ENCODE measurements at places on chromosomes 3 and 15.

- peak within 1 kb of the TSS; percentile 76 for H3K4me3 ChIP-seq
- H3K27ac ChIP-seq, result peak within 1 kb of the TSS; percentile 54
- no peaks in the 10 kb centered on the region for H3K27me3 ChIP-seq
- DNase-seq, result no peak
- peaks cover 6% of the 10 kb centered on the region for H3K36me3 ChIP-seq
These were observed at the start of gene SHF for GRCh38 chr15:45187894-45188830. Gene SHF, minus strand, starts transcription at chr15:45187966. Its CDS starts 15 bp downstream, at chr15:45187951.

- H3K4me1 ChIP-seq, result peaks cover 5% of the 10 kb centered on the region
- no peak overlapping the region for H3K4me3 ChIP-seq
- H3K36me3 ChIP-seq, result peaks cover 6% of the 10 kb centered on the region
- H3K27me3 ChIP-seq, result no peaks in the 10 kb centered on the region
These were observed 36.3 kb upstream of the MEX3B start for GRCh38 chr15:82081914-82082762.

GRCh38 chr15:74318376-74319137, 48.9 kb downstream of the CYP11A1 start:
- peaks cover 8% of the 10 kb centered on the region for H3K27me3 ChIP-seq
- no peak for DNase-seq
- H3K36me3 ChIP-seq, result no peaks in the 10 kb centered on the region
- H3K4me1 ChIP-seq, result no peaks in the 10 kb centered on the region
- H3K4me3 ChIP-seq, result no peak overlapping the region

DNA sequence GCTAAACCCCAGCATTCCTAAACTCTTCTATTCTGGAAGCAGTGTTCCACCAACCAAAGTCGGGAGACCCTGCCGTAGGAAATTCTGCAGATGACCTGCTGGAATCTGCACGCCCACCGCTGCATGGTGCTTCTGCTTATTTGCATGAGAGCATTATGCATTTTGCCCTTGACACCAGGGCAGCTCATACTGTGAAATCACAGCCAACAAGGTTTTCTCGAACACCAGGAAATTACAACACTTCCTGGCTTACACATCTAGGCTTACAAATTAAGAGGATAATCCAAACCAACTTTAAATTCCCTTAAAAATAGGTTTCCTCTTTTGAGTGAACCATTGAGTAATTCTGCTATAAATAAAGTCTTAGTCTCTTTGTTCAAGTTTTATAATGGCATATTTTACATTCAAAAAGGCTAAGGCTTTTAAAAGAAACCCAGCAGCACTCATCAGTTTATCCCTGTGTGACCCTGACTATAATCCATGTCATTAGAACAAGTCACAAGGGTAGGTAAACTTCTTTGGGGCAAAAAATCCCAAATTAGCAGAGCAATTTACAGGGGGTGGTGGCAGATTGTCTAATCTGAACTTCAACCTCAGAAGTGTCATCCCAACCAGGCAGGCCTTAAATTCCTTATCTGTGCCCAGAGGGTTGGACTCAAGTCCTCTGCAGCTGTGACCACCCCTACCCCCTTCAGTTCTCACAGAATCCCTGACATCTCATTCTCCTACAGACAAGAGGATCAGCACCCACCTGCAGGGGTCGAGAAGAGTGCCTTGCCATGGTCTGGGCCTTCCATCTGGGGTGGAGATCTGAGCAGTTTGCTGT, 33.5 kb upstream of the RBP1 start:
- DNase-seq, result peak; percentile 44
- H3K4me1 ChIP-seq, result no peaks in the 10 kb centered on the region
- H3K27ac ChIP-seq, result no peak overlapping the region
- H3K27me3 ChIP-seq, result no peaks in the 10 kb centered on the region

DNA sequence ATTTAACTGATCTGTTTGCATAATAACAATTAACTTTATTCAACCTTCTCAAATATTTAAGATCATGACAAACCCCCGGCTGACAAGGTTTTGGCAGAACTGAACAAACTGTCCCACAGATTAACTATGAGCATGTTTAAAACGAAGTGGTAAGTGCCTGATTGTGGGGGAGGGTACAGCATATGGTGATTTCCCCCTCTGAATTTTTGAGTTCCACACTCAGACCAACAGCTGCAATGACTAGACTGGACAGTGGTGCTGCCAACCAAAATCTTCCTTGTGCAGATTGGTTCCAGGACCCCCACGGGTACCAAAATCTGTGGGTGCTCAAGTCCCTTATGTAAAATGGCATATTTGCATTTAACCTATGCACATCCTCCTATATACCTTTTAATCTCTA, 449.5 kb downstream of the SHQ1 start:
- no peaks in the 10 kb centered on the region for H3K36me3 ChIP-seq
- no peak for DNase-seq
- H3K4me3 ChIP-seq, result no peak overlapping the region
- no peaks in the 10 kb centered on the region for H3K27me3 ChIP-seq

DNA sequence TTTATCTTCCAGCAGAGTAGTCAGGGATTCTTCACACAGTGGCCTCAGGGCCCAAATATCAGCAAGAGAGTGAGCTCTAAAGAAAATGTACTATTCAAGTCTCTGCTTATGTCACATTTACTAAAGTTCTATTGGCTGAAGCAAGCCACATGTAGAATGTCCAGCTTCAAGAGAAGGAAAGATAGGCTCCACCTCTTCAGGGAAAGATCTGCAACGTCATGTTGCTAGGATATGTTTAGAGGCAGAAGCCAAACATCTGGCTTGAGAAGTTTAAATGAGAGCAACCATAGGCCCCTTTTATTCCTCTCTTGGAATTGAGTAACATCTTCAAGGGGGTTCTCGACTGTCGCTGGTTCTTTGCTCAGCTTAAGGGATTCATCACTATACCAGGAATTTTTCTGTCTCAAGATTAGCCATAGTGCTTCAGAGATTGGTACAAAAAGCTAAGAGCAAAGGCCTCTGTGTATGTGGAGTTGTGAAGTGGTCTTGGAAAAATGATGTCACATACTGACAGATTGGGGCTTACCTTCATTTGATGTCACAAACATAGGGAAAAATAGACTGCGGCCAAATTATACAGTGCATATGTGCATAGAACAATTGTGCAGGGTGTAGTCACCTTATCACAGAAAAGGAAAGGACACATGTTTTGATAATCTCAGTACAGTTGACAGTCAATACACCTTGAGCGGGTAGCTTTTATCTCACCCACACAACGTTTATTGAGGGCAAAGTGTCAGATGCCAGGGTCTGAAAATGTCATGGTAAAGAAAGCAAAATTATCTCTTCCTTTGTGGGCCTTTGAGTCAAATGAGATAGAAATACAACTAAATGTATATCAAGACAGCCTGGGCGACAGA, 11.3 kb upstream of the THRB start:
- peaks cover 13% of the 10 kb centered on the region for H3K4me1 ChIP-seq
- no peaks in the 10 kb centered on the region for H3K27me3 ChIP-seq
- no peaks in the 10 kb centered on the region for H3K36me3 ChIP-seq

- no peak overlapping the region for H3K27ac ChIP-seq
- H3K4me3 ChIP-seq, result no peak overlapping the region
- DNase-seq, result no peak
These were observed 38.4 kb upstream of the FURIN start for GRCh38 chr15:90829942-90830440.

- H3K4me1 ChIP-seq, result peaks cover 20% of the 10 kb centered on the region
- peaks cover 38% of the 10 kb centered on the region for H3K36me3 ChIP-seq
- H3K4me3 ChIP-seq, result peak within 1 kb of the TSS; percentile 86
- H3K27me3 ChIP-seq, result no peaks in the 10 kb centered on the region
- peak within 1 kb of the TSS; percentile 95 for H3K27ac ChIP-seq
These were observed at the start of gene TMF1 for GRCh38 chr3:69051756-69052471. Gene TMF1, minus strand, starts transcription at chr3:69052333. Its CDS starts 247 bp downstream, at chr3:69052086.

- peak overlapping the region; percentile 44 for H3K4me3 ChIP-seq
- no peaks in the 10 kb centered on the region for H3K36me3 ChIP-seq
- H3K4me1 ChIP-seq, result no peaks in the 10 kb centered on the region
- no peak for DNase-seq
- H3K27ac ChIP-seq, result no peak overlapping the region
These were observed 5.7 kb downstream of the PTH1R start for GRCh38 chr3:46883054-46883829.

GRCh38 chr15:92788196-92788595, 111.9 kb upstream of the CHD2 start:
- no peaks in the 10 kb centered on the region for H3K4me1 ChIP-seq
- no peaks in the 10 kb centered on the region for H3K27me3 ChIP-seq

GRCh38 chr15:34079904-34080303, 21.8 kb downstream of the EMC7 start:
- peaks cover 8% of the 10 kb centered on the region for H3K36me3 ChIP-seq
- H3K4me3 ChIP-seq, result no peak overlapping the region
- no peak overlapping the region for H3K27ac ChIP-seq
- no peaks in the 10 kb centered on the region for H3K27me3 ChIP-seq
- H3K4me1 ChIP-seq, result peaks cover 6% of the 10 kb centered on the region
- DNase-seq, result no peak

DNA sequence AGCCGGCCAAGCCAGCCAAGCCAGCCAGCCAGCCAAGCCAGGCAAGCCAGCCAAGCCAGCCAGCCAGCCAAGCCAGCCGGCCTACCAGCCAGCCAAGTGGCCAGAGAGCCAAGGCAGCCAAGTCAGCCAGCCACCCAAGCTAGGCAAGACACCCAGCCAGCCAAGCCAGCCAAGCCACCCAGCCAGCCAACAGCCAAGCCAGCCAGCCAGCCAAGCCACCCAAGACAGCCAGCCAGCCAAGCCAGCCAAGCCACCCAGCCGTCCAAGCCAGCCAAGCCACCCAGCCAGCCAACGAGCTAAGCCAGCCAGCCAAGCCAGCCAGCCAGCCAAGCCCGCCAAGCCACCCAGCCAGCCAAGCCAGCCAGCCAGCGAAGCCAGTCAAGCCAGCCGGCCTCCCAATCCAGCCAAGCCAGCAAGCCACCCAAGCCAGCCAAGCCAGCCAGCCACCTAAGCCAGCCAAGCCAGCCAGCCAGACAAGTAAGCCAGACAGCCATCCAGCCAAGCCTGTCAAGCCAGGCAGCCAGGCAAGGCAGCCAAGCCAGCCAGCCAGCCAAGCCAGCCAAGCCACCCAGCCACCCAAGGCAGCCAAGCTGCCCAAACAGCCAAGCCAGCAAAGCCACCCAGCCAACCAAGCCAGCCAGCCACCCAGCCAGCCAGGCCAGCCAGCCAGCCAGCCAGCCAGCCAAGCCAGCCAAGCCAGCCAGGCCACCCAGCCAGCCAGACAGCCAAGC, 200.5 kb downstream of the GOLGA6L6 start:
- no peak overlapping the region for H3K4me3 ChIP-seq
- no peak for DNase-seq
- no peaks in the 10 kb centered on the region for H3K27me3 ChIP-seq
- no peaks in the 10 kb centered on the region for H3K36me3 ChIP-seq
- no peak overlapping the region for H3K27ac ChIP-seq
- H3K4me1 ChIP-seq, result no peaks in the 10 kb centered on the region

- H3K36me3 ChIP-seq, result peaks cover 8% of the 10 kb centered on the region
- no peak overlapping the region for H3K27ac ChIP-seq
- H3K4me3 ChIP-seq, result no peak overlapping the region
These were observed 88.1 kb downstream of the ADAMTS9 start for GRCh38 chr3:64599651-64600050.

GRCh38 chr3:148778926-148779325, 48.7 kb upstream of the CPB1 start:
- H3K4me1 ChIP-seq, result no peaks in the 10 kb centered on the region
- DNase-seq, result no peak
- H3K36me3 ChIP-seq, result no peaks in the 10 kb centered on the region
- no peak overlapping the region for H3K4me3 ChIP-seq
- no peak overlapping the region for H3K27ac ChIP-seq

DNA sequence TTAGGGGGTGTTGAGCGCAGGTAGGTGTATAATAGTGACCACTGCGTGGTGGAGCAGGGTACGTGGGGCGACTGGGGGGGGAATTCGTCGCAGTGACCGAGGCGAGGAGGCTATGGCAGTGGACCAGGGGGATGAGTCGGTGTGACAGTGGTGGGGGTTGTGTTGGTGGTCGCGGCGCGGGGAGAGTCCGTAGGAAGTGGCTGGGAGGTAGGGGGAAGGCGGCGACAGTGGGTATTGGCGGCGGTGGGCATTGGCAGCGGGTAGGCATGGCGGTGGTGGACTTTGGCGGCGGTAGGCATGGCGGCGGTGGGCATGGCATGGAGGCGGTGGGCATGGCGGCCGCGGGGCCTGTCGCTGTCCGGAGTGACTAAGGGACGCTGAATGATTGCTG, 739 bp downstream of the SNRPN start:
- H3K36me3 ChIP-seq, result no peaks in the 10 kb centered on the region
- no peak for DNase-seq
- no peaks in the 10 kb centered on the region for H3K27me3 ChIP-seq
- H3K4me1 ChIP-seq, result no peaks in the 10 kb centered on the region

- H3K36me3 ChIP-seq, result no peaks in the 10 kb centered on the region
- H3K4me3 ChIP-seq, result peak overlapping the region; percentile 87
- H3K4me1 ChIP-seq, result peaks cover 6% of the 10 kb centered on the region
- H3K27me3 ChIP-seq, result no peaks in the 10 kb centered on the region
- no peak overlapping the region for H3K27ac ChIP-seq
These were observed 397 bp downstream of the PLXND1 start for GRCh38 chr3:129605922-129606635.

DNA sequence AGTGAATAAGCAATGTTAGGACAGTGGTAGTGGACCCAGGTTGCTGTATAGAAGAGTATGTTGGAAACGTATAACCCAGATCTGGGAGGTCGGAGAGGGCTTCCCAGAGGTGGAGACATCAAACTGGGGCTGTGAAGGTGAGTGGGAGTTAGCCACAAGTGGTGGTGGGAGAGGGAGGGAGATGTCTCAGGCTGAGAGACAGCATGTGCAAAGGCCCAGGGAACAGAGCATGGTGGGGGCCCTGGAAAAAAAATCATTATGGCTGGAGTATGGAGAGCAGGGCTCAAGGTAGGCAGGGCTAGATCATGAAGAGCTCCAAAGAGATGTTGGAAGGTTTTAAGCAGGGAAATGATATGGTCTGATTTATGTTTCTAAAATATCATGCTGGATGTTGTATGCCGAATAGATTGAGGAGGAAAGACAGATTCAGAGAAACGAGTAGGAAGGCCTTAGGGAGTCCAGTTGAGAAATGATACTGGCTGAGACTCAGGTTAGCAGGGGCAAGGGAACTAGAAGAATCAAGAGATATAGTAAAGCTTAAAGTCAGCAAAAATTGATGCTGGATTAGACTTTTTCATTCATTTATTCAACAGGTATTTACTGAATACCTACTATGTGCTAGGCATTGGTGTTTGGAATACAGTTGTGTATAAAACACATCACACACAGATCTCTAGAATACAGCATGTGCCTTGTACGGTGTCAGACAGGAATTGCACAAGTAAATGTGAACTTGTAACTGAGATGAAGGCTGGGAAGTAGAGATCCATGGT, 17.0 kb downstream of the ITPR1 start:
- DNase-seq, result no peak
- H3K27ac ChIP-seq, result no peak overlapping the region
- no peaks in the 10 kb centered on the region for H3K36me3 ChIP-seq
- peaks cover 7% of the 10 kb centered on the region for H3K4me1 ChIP-seq

DNA sequence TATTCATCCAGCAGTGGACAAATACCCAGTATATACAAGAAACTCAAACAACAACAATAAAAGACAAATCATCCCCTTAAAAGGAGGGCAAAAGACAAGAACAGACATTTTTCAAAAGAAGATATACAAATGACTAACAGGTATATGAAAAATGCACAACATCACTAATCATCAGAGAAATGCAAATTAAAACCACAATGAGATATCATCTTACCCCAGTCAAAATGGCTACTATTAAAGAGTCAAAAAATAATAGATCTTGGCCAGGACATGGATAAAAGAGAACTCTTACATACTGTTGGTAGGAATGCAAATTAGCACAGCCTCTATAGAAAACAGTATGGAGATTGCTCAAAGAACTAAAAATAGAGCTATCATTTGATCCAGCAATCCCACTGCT, 16.9 kb downstream of the DHX36 start:
- H3K27ac ChIP-seq, result no peak overlapping the region
- no peaks in the 10 kb centered on the region for H3K27me3 ChIP-seq
- H3K36me3 ChIP-seq, result peaks cover 93% of the 10 kb centered on the region
- DNase-seq, result no peak
- H3K4me3 ChIP-seq, result no peak overlapping the region

All from MCF 10A (cell line).